Ecto neural progenitor cell (in vitro differentiated cells): ENCODE measurements at places on chromosomes 4 and X.

DNA sequence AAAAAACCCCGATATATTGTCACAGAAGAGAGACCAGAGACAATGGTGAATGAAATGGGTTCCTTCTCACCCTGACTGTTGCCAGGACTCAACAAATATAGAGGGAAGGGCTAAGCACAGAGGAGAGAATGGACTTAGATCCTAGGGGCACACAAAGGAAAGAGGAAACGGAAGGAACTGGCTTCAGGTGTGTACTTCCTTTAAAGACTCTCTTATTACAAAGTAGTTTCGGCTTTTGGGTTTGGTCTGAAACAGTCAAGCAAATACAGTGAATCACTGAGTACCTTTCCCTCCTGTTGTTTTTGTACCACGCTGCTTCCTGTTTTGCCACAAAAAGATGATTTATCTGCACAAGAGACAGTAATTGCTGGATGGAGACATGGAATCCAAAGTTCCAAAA is 46.1 kb upstream of the S100G start:
- no peak for DNase-seq

DNA sequence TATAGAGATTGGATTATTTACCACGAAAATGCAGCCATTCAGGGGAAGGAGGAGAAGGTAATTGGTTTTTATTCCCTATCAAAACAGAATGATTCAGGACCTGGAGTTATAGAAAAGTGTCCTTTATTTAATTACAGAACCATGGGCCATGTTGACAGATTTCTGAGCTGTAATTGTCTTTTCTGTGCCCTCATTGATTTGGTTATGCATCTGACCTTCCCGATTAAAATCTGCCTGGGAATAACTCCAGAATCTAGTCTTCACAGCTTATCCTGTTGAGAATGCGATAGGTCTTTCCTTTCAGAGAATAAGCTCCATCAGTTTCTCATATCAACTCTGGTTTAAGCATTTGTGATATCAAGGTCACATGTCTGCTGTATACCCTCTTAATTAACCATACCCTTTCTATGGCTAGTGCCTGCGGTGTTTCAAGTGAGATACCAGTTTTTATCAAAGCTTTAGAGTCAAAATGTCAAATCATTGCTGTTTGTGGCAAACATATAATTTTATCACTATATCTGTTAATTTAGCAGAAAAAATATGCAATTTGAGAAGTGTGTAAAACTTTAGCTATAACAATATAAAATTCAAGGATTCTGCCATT is 37.2 kb upstream of the ANK2 start:
- no peak for DNase-seq

DNA sequence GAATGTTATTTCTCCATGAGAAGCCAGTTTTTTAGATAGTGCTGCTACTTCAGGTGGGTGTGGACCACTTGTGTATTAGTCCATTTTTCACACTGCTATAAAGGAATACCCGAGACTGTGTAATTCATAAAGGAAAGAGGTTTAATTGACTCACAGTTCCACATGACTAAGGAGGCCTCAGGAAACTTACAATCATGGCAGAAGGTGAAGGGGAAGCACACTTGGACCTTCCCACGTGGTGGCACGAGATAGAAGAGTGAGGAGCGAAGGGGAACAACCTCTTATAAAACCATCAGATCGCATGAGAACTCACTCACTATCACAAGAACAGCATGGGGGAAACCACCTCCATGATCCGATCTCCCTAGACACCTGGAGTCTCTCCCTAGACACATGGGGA is 3.4 kb upstream of the PPID start:
- no peak for DNase-seq

DNA sequence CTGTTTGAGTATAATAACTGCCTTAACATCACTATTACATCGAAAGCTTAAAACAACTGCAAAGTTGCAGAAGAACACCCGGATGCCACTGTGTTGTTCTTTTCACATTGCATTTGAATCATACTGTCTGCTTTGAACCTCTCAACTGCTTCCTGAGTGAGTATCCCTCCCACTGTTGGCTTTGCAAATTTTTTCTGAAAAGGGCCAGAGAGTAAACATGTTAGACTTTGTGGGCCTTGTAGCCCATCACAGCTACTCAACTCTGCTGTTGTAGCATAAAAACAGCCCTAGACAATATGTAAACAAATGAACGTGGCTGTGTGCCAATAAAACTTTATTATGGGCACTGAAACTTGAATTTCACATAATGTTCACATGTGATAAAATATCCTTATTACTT is 76.1 kb downstream of the NSG1 start:
- DNase-seq, result no peak

DNA sequence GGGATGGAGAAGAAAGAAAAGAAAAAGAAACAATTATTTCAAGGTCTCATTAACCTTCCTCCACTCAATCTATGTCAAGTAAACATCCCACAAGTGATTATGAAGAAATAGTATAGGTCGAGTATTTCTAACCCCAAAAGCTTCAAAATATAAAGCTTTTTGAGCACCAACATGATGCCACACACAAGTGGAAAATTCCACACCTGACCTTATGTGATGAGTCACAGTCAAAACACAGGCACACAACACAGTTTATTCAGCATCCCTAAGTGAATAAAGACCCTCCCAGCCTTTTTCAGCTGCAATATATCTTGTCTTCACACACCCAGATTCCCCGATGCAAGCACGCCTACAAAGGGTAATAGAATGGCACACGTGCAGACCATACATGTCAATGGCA is 51.7 kb upstream of the VEGFC start:
- no peak for DNase-seq

DNA sequence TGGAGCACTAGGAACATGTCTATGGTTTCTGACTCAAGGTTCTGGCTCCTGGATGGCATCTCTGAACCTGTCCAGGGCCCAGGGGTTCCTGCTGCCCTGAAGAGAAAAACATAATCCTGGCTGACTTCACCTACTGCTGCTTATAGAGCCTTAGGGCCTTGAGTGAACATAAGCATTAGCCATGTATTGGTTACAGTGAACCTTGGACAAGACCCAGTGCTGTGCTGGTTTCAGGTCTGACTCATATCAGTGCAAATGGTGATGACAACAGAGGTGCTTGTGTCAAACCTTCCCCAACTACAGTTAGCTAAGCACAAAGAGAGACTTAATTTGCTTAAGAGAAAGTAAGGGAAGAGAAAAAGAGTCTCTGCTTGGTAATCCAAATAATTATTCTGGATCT is 1047.2 kb downstream of the GLUD2 start:
- DNase-seq, result no peak

- no peak for DNase-seq
Observed at GRCh38 chr4:111228874-111229273, 606.0 kb upstream of the PITX2 start.

DNA sequence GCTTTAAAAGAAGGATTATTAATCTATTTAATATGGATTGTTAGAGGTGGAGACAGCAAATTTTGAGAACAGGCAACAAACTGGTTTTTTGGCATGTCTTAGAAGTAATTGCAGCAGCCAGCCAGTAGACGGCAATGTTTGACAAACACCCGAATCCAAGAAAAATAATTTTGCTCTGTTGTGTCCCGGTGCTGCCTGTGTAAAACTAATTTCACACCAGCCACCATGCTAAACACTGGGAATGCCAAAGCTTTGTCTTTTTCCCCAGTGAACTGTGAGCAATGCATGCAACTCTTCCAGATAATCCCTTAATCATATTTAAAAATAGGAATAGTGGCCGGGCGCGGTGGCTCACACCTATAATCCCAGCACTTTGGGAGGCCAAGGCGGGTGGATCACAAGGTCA is 25.9 kb downstream of the SMIM31 start:
- peak; percentile 58 for DNase-seq

DNA sequence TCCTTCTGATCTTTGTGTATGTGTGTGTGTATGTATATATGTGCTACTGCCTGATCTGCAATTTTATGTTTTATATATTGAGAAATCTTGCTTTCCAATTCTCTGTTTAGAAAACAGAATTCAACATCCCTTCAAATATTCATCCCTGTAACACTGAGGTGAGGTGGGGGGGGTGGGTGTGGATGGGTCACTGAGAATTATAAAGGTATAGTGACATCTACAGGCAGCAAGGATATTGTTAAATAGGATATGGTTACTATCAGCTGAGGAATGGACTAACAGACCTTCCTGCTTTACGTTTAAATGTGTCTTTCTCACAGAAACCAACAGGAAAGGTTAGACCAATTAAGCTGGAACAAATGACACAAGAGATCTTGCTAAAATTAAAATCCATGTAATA is 19.0 kb upstream of the MAGEB2 start:
- DNase-seq, result no peak

DNA sequence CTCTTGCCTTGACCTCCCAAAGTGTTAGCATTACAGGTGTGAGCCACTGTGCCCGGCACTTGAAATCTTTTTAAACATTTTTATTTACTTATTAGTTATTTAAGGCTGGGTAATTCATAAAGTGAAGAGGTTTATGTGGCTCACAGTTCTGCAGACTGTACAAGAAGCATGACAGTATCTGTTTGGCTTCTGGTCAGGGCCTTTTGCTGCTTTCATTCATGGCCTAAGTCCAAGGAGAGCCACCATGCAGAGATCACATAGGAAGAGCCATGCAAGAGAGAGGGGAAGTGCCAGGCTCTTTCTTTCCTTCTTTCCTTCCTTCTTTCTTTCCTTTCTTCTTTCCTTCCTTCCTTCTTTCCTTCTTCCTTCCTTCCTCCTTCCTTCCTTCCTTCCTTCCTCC is 10.2 kb upstream of the GPKOW start:
- no peak for DNase-seq
